Putamen (tissue), 1 donor: ENCODE measurements at places on chromosomes 6 and 20.
A peak's percentile ranks its signal among the peaks of the same experiment; 100 is the strongest.

- DNase-seq = no peak
These were observed 794.6 kb downstream of the TFAP2A start for GRCh38 chr6:9620263-9620662.

DNA sequence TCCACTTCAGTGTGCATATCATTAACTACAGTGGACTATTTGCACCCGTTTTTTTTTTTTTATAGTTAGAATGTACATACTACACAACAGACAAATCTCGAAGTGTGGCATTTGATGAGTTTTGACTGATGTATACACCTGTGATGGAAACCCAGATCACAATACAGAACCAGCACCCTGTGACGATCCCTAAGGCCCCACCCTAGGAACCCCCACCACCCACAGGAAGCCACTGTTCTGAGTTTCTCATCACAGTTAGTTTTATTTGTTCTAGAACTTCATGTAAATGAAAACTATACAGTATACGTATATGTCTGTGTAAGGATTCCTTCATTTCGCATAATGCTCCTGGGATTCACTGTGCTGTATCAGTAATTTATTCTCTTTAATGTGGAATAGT lies 102.8 kb downstream of the IRF4 start:
- DNase-seq = no peak

DNA sequence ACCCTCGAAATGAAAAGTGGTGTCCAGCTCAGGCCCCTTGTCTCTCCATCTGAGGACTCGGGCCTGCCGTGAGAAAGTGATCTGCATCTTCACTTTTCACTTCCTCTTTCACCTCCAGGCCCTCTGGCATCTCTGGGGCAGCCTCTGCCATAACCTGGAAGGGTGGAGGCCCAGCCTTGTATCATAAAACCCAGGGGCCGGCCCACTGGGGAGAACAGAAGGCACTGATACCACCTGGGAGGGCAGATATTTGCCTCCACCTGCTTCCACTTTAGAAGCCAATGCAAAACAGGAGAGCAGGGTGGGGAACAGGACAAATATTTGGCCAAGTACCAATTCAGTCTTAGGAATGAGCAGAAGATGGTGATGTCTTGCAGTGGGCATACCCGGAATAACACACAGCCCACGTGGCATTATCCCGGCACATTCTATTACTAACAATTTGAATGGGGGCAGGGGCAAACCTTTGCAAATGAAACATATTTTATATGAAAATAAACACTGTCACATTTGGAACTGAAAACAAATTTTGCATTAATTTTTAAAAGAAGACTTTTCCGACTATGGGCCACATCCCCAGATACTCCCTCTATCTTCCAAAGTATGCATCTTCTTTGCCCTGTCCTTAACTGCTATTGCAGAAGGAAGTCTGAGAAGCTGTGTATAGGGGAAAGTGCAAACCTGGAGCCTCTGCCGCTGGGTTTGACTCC lies 69.2 kb upstream of the TBC1D7 start:
- no peak for DNase-seq

GRCh38 chr6:151004383-151005024 lies 139.0 kb downstream of the MTHFD1L start:
- DNase-seq = no peak

- no peak for DNase-seq
These were observed 119.9 kb downstream of the INSM1 start for GRCh38 chr20:20487811-20488210.

- DNase-seq = no peak
These were observed 18.4 kb upstream of the SLC22A1 start for GRCh38 chr6:160102956-160103824.

GRCh38 chr6:149270616-149271015 lies 46.9 kb upstream of the TAB2 start:
- DNase-seq = no peak

GRCh38 chr20:51563486-51564332 lies 21.2 kb upstream of the NFATC2 start:
- no peak for DNase-seq

GRCh38 chr6:21142741-21143140 lies 450.8 kb upstream of the SOX4 start:
- no peak for DNase-seq

DNA sequence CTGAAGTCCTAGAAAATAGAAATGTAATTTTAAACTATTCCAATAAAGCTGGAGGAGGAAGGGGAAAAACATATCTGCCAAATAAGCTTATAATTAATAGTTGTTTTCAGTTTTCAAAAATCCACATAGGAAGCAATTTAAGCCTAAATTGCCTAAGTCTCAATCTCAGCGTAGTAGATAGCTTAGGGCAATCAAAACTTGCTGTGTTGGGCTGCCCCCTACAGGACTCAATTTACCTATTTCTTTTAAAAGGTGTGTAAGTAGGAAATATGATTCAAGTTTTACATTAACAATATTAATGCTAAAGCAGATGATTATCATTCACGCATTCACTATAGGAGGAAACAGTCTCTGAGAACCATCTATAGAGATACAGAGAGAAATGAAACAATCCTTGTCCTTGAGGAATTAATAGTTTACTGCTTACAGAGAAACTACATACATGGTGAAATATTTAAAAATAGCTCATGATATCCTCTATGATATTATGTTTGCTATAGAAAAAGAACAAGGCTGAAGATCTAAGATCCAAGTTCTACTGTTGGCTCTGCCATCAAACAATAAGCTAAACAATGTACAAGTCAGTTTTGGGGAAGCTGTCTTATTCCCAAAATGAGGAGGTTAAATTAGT lies 102.1 kb downstream of the ATG5 start:
- peak; percentile 50 for DNase-seq

DNA sequence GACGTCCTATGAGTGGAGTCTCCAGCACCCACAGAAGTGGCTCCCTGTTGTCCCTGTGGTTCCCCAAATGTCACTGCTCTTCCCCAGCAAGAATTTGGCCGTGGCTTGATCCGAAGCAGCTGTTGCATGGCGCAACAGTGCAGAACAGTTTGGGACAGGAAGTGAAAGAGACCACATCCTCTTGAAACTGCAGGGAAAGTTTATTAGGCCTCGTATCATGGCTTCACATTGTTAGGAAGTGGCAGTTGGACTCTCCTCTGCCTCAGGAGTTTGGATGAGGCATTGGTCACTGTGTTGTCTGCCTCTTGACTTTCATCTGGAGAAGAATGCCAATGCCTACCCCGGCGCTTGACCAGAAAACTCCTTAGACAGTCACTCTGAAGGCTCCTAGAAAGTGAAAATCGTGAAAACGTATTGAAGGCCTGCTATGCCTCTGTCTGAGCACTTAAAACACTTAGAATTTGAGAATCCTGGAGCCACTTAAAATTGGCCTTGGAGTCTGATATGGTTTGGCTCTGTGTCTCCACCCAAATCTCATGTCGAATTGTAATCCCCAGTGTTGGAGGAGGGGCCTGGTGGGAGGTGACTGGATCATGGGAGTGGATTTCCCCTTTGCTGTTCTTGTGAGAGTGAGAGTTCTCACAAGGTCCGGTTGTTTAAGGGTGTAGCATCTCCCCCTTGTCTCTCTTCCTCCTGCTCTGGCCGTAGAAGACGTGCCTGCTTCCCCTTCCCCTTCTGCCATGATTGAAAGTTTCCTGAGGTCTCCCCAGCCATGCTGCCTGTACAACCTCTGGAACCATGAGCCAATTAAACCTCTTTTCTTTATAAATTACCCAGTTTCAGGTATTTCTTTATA lies 334.9 kb upstream of the JARID2 start:
- DNase-seq = no peak

- DNase-seq = no peak
These were observed 650 bp upstream of the TTK start for GRCh38 chr6:80003826-80004172.

DNA sequence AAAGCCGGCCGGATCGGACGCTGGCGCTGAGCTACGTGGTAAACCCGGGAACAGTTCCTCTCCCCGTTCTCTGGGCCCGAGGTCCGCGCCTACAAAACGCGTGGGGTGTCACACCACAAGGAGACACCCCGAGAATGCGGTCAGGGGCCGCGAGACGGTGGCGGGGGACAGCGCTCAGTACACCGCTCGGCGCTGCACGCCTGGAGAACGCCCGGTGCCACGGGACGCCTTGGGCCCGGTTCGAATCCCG lies 670 bp downstream of the NCOA5 start:
- DNase-seq = no peak

GRCh38 chr6:153059757-153060156 lies 57.2 kb upstream of the MTRF1L start:
- DNase-seq = no peak

DNA sequence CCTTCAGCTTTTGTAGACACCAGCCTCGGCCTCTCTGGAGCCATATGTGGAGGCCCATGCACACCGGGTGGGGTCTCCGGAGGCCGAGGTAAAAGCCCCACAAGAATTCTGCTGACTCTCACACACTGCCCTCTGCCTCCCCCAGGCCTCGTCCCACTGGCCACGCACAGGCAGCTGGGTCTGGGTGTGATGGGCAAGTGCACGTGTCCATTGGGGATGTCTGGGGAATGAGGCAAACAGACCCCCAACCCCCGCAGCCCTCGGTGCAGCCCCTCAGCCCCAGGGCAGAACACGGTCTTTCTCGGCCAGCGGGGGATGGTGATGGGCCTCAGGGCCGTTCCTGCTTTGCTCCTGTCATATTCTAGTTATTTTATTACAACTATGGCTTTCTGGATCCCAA lies 44.0 kb upstream of the GATA5 start:
- no peak for DNase-seq

- no peak for DNase-seq
These were observed 7.2 kb upstream of the GATA5 start for GRCh38 chr20:62482974-62483373.

DNA sequence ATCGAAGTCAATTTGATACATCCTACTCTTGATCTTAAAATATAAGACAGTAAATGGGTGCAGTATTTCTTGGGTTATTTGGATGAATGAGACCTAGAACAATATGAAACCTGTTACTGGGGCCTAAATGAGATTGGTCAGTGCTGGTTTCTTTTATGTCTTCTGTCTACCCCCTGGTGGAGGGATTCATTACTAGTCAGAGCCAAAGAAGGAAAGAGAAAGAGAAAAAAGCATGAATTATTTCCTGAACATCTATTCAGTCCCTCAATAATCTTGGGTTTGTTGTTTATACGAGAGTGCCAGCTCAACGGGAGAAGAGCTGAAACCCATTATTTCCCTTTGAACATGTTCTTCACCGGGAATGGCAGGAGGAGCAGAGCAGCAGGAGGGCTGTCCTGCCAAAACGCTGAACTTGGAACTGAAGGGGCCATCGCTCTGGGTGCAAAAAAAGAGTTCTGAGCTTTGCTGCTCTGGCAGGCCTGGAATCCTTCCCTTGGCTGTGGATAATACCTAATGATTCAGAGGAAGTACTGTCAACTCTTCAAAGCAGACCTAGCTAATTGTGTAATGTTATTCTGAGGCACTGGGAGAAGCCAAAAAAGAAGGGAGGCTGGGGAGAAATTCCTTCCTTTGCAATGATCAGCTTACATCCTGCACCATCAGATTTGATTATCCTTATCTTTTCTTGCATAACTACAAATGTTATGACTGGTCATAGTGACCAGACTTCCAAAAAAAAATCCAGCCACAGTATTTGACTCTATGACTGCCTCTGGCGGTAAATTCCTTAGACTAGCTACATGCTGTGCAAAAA lies 72.0 kb downstream of the BLOC1S5 start:
- no peak for DNase-seq

DNA sequence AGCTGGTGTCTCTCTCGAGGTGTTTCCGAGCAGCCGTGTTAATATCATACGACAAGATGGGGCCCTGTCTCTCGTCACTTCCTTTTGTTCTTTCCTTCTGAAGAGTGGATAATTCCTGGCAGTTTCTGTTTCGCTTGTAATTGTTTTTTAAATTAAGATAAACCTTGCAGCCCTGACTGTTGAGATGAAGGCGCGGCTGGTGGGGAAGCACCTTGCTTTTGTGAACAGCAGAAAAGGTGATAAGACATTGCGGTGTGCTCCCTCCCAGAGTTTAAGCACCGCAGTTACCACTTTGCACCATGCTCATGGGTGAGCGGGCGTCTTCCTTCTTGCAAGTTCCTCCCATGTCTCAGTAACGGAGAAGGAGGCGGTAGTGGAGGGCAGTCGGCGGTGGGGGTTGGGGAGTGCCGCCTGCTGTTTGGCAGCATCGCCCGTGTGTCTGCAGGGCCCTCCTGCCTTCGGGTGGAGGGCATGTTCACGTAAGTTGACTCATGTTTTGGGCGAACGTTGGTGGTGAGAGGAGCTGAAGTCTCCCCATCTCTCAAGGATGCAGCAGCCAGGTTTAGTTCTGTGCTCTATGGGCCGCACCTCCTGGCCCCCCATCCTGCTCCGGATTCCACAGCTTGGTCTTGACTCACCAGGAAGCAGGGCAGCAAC lies 345.9 kb downstream of the TAF4 start:
- DNase-seq = no peak
